GM12878 (cell line): ENCODE measurements at places on chromosomes 5 and 9. TPM values are rescaled to one million over a fixed set of nuclear protein-coding genes. Genes with fewer than 3 reads are reported as not detected.

- no peaks in the 10 kb centered on the region for H3K36me3 ChIP-seq
- no peak for DNase-seq
- H3K4me1 ChIP-seq = 0 out of 2 replicates have a peak, but pooled peaks cover 3% of the 10 kb centered on the region
- no peak overlapping the region for H3K27ac ChIP-seq
- no peaks in the 10 kb centered on the region; the same call in none of the 2 replicates for H3K27me3 ChIP-seq
- no peak overlapping the region for H3K4me3 ChIP-seq
Observed at GRCh38 chr5:68544648-68545552, 329.3 kb downstream of the PIK3R1 start.

DNA sequence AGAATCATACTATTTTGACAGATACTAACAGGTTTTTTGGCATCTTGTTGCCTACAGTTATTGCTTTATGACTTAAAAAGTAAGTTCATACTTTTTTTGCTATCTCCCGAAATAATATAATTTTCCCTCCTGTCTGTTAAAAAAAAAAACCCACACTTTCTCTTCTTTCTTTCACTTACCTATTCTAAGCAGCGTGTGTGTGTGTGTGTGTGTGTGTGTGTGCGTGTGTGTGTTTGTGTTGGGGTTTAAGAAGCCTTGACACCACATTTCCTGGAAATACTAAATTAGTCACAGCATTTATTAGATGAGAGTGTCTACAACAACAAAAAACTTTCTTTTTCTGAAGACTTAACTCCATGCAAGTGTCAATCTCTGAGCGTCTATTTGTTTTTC lies 12.4 kb downstream of the TNFAIP8 start:
- peak overlapping the region; percentile 95 for H3K27ac ChIP-seq
- peaks cover 9% of the 10 kb centered on the region; the same call in 1 of the 2 replicates for H3K36me3 ChIP-seq
- peaks cover 39% of the 10 kb centered on the region for H3K4me1 ChIP-seq

- no peaks in the 10 kb centered on the region for H3K27me3 ChIP-seq
- no peak overlapping the region for H3K27ac ChIP-seq
- H3K36me3 ChIP-seq = peaks cover 2% of the 10 kb centered on the region; the same call in 1 of the 2 replicates
- H3K4me3 ChIP-seq = no peak overlapping the region
- DNase-seq = no peak
Observed at GRCh38 chr9:34653151-34654072, 1.4 kb downstream of the IL11RA start.

DNA sequence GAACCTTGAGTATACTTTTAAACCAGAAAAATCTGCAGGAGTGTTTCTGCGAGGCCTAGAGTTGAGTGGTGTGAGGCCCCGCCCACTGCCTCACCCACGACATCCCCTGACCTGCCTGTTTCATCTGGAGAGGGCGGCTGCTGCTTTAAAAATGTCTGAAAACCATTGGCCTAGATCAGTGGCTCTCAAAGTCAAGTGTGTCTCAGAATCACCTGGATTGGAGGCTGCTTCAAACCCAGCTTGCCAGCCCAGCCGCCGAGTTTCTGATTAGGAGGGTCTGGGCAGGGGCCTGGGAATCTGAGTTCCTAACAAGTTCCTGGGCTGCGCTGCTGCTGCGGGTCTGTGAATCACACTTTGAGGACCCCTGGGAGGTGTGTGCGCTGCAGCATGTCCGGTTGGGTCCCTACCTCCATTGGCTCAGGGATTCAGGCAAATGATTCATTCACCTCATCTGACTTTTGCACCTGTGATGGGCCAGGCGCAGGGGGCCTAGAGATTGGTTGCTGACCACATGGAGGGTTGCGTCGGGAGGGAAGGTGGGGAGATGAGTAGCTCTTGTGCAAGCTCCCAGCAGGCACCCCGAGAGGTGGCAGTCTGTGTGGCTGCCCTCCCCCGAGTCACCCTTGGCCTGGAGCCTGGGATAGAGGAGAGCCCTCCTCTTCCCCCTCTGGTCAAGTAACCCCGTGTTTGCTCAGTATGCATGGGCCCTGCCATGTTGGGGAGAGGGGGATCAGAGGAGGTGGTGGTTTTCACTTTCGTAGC lies 27.6 kb upstream of the HMCN2 start:
- no peak overlapping the region for H3K27ac ChIP-seq
- H3K27me3 ChIP-seq = no peaks in the 10 kb centered on the region
- DNase-seq = no peak
- H3K4me3 ChIP-seq = no peak overlapping the region
- H3K36me3 ChIP-seq = no peaks in the 10 kb centered on the region

GRCh38 chr9:79489261-79490000 lies 82.3 kb upstream of the TLE4 start:
- no peak overlapping the region for H3K4me3 ChIP-seq
- no peaks in the 10 kb centered on the region for H3K36me3 ChIP-seq
- H3K4me1 ChIP-seq = no peaks in the 10 kb centered on the region
- no peak for DNase-seq
- no peaks in the 10 kb centered on the region for H3K27me3 ChIP-seq

NSG2 gene
- total RNA-seq = not detected in 2 replicates

ADAMTSL1 gene
- total RNA-seq = 0.10 and 0.35 TPM in 2 replicates
